Stimulated activated CD8-positive, alpha-beta memory T cell treated with anti-CD3 and anti-CD28 coated beads, Interleukin-4, amount 100 ng/mL, for 24 hours (primary cell): ENCODE measurements at places on chromosomes 5 and 9.

DNA sequence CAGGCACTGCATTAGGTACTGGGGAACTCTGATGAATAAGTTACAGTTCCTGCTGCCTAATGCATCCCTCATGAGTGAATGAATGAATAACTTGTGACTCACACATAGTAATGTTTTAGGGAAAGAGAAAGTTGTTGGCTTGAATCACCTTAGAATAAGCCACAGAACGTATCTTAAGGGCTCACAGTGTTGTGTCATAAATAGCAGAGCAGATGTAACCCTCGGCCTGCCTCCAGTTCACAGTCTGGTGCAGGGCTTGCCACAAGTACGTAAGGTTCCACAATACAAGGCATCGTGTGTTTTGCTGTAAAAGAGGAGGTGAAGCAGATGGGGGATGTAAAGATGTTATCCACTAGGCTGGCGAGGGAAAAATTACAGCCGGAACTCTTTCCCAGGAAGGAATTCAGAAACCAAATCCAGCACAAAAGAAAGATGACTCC lies 218.7 kb downstream of the TRPM3 start:
- no peak for DNase-seq

GRCh38 chr5:1347571-1347970 lies 2.7 kb upstream of the CLPTM1L start:
- no peak for DNase-seq

- no peak for DNase-seq
Measured at GRCh38 chr5:137791387-137791786, 37.2 kb upstream of the HNRNPA0 start.

- no peak for DNase-seq
Measured at GRCh38 chr5:78953092-78953800, 31.9 kb downstream of the ARSB start.

- peak; percentile 47 for DNase-seq
Measured at GRCh38 chr5:172714491-172715420, 56.2 kb downstream of the DUSP1 start.

GRCh38 chr9:109974143-109974917 lies 194.3 kb downstream of the PALM2AKAP2 start:
- DNase-seq = no peak

DNA sequence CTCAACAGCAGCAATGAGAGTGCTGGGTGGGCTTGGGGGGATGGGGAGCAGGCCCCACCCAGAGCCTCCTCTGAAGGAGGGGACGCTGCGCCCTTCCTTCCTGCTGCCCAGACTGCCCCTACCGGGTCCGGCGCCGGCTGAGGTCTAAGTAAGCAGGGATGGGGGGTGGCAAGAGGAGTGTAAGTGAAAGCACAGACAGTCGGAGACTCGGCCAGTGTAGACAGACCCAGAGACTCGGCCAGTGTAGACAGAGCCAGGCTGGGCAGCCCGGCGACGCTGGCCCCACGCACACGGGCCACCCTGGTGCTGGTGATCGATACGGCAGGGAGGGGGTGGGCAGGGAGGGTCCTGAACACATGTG lies 7.4 kb upstream of the ENTPD8 start:
- no peak for DNase-seq

DNA sequence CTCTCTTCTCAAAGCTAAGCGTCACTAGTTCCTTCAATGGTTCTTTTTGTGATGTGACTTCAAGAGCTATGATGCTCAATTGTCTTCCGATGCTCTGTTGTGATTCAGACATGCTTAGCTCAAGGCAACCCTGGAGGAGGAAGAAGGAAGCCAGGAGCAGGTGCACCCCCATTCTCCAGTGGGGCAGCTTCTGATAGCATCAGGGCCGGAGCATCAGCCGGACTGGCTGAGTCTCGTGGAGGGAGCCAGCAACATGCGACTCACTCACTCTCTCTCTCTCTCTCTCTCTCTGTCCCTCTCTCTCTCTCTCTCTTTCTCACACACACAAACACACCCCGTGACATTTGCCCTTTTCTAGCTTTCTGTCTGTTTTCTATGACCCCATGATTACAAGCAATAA lies 140.2 kb downstream of the HSD17B3 start:
- DNase-seq = no peak

GRCh38 chr9:32992595-32993238 lies 8.7 kb downstream of the APTX start:
- no peak for DNase-seq

DNA sequence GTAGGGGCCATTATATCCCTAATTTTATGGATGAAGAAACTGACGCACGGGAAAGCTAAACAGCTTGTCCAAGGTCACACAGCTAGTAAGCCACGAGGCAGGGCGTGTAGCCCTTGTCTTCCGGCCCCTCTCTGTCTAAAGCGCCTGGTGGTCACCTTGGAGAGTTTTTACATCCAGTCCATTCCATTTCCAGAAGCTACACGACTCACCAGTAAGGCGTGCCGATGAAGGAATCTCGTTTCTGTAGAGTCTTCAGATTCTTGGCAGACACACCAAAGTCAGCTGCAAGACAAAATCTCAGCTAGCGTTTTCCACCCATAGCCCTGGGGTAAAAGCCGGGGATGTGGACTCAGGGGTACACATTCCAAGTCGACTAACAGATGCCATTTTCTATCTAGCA lies 80.5 kb downstream of the STK10 start:
- DNase-seq = no peak

- DNase-seq = no peak
Measured at GRCh38 chr5:143671674-143672569, 140.0 kb upstream of the HMHB1 start.

DNA sequence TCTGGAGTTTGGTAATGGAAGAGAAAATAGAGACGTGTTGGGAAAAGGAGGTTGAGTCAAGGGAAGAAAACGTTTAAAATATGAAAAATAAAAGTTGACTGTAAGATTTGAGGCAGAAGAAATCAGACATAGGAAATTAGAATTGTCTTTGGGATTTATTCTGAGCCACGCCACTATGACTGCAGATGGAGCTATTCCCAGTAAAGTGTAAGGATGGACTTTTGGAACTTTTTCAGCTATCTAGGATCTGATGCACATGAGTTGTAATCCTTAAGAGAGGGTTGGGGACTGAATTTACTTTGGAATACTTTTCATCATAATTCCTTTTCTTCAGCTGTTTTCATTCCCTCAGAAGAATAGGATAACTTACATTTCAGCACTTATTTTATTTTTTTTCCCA lies 336.7 kb downstream of the FAM170A start:
- DNase-seq = no peak

DNA sequence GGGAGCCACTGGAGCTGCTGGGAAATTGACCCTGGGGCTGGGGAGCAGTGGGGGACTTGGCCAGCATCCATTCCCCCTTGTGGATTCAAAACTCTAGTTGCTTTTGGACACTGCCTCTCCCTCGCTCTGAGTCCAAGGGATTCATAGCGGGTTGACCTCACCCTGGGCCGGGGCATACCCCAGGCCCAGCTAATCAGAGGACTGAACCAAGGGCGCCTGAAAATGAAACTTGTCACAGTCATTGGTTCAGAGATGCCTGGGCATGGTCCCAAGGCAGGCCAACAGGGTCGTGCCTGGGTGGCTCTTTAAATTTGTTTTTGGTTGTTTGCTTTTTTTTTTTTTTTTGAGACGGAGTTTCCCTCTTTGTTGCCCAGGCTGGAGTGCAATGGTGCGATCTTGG lies 22.6 kb downstream of the STK10 start:
- DNase-seq = no peak

DNA sequence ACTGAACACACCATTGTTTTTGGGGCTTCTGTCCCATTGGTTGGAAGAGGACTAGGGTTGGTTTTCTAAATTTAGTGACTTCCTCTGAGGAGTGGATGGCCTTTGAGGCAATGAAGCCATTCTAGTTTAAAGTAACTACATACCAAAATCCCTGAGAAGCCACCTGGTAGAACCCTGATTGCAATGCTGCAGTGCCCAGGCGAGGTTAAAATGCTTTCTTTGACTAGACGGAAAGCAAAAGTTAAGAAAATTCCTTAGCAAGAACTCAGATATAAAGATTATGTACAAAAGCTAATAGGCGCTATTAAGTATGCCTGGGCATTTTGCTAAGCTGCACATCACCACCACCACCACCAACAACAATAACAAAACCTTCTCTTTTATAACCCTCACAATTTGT lies 20.6 kb downstream of the GLRX start:
- DNase-seq = no peak

DNA sequence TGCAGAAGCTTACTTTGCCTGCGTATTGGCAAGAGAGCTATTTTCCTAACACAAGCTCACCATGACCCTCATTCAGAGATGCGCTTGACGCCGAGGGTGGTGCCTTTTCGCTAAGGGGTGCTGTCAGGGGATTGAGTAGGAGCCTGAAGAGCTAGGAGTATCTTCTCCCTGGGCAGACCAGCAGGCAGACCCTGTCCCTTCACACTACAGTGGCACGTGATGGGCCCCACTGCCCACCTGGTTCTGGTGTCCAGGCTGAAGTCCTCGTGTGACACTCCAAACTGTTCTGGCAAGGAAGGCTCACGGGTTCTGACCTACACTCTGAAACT lies 198.3 kb downstream of the AUH start:
- DNase-seq = no peak

- no peak for DNase-seq
Measured at GRCh38 chr5:2666081-2666480, 85.4 kb downstream of the IRX2 start.

DNA sequence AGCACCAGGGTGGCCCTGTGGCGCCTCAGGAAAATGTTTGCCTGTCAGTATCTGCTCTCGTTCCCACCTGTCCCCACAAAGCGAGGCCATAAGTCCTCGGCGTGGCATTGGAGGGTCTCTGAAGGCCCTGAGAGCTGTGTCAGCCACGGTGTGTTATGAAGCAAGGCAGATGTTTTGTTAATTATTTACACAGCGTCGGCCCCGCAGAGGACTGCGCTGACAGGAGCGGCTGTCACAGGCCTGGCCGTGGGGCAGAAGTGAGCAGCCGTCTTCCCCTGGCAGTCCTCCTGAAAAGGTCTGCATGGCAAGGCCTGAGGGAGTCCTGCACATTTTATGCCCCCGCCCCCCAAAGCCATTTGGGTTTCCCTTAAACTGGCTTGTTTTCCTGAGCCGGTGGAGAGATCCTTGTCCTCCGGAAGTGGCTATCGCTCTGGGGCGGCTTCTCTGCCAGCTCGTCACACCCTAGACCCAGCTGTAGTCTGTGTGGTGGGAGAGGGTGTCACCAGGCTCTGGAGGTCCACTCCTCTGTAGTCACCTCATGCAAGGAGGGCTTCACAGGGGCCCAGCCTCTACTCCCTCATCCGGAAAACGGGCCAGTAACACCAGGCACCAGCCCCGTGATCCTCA lies 6.2 kb downstream of the NEK6 start:
- DNase-seq = no peak

DNA sequence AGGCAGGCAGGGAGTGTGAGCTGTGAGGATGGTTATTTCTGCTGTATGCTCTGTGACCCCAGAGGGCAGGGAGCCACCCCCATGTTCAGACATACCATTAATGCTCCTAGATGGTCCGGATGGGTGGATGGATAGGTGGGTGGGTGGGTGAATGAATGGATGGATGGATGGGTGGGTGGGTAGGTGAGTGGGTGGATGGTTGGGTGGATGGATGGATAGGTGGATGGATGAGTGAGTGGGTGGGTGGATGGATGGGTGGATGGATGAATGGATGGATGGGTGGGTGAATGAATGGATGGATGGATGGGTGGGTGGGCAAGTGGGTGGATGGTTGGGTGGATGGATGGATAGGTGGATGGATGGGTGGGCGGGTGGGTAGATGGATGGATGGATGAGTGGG lies 63.4 kb upstream of the BARHL1 start:
- no peak for DNase-seq

GRCh38 chr5:144598451-144599068 lies 427.9 kb downstream of the KCTD16 start:
- DNase-seq = no peak

GRCh38 chr5:173970878-173971650 lies 17.9 kb upstream of the C5orf47 start:
- no peak for DNase-seq

GRCh38 chr9:137315581-137316011 lies 13.5 kb upstream of the NRARP start:
- no peak for DNase-seq

GRCh38 chr5:176677209-176677939 lies 30.1 kb downstream of the TSPAN17 start:
- no peak for DNase-seq

DNA sequence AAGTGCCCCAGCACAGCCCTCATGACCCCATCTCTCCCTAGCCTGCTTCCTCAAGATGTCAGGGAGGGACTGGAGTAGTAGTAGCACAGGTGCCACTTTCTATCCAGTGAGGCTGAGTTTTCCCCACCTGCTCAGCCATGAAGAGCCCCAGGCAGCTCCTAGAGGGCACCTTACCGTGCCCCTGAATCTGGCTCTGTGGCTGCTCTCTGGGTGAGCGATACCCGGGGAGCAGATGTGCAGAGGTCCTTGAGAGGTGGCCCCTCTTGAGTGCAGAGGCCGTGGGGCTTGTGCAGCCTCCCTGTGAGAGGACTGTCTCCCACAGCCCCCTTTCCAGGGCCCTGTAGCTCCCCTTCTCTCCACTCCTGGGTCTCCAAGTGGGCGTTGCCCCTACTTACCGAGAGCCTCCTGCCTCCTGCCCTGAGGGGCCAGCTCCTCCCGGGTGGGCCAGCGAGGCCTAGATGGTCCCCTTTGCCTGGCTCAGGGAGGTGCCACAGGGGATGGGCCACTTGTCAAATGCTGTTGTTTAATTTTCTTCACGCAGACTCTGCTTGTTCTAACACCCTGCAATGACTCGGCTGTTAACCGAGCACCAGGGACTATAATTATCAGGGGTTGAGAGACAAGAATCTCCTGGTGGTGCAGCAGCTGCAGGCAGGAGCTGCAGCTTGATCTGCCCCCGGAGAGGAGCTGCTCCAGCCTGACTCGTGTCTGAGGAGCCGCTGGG lies 29.6 kb upstream of the PITX1 start:
- no peak for DNase-seq

- DNase-seq = no peak
Measured at GRCh38 chr5:123035918-123036390, 571 bp downstream of the PPIC start.

DNA sequence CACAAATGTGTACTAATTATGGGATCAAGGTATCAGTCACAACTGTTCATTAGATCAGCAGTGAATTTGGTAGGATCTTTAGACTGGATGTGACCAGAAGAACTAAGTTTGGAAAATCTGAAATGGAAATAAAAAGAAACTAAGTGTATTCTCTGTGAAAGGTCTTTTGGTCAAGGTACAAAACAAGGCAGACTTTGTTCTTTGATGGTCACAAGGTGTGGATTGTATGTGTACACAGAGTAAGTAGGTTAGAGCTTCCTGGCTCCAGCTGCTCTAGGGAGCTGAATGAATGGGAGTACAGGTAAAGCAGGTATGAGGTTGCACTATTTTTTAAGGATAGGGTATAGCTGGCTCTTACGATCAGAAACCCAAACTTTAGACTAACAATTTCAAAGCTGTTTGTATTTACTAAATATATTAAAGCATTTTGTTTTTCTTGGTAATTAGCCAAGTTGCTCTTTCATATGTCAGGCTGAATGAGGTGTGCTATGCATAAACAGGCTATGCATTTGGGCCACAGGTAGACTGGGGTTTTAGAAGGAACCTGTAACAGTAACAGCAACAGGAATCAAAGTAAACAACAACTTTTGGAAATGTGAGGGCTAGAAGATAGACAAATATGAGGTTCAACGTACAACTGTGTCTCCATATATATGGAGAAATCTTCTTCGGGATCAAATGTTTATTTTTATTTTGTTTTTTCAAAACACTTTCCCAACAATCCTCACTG lies 32.5 kb downstream of the FAM169A start:
- DNase-seq = no peak
